ENCODE measurements at places on chromosomes 2 and 18.

DNA sequence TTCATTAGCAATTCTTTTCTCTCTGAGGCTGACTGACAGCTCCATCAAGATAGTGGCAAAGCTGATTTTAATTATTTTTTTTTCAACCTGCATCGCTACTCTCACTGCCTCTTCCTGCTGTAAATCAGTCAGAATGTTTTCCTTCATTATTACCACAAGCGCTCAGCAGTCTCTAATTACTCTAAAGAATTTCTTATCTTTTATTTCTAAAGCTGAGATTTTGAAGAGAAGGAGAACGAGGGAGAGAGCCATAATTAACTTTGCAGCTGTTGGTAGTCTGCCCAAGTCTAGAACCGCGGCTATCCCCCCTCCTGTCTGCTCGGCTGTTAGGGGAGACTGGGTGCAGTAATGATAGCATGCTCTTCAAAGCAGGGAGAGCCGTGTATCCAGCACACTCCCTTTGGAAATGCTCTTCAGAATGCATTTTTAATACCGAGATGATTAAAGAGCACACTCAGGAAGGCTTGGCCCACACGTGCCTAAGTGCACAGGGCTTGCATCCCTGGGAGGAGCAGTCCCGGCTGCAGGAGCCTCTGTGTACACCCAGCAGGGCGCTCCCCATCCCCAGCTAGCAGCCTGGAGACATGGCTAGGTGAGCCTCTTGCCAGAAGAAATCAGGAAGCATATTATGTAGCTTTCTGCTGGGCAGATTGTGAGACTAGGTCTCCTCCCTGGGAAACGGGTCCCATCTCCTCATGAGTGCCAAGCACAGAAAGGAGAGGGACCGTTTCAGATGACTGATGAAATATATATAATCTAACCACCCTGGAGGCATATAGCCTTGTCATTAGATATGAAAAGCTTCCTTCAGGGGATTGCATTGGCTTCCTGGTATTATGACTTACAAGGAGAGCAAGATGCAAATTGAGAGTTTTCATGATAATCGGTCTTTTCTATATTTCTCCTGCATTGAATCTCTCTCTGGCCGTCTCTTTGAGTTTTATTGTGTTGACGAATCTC lies 555.2 kb downstream of the CMPK2 start:
- no peak for DNase-seq

DNA sequence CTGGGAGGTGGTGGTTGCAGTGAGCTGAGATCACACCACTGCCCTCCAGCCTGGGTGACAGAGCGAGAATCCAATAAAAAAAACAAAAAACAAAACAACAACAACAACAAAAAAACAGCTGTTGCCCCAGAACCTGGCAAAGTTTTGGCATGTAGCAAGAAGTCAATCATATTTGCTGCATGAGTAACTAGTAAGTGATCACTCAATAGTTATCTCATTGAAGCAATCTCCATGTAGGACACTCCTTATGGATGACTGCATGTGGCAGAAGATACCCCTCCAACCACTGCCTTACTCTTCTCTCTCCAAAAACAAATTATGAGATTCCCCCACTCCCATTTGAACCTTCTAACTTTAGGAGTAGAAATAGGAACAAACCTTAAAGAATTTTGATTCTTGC lies 113.7 kb downstream of the TTC27 start:
- DNase-seq = no peak

DNA sequence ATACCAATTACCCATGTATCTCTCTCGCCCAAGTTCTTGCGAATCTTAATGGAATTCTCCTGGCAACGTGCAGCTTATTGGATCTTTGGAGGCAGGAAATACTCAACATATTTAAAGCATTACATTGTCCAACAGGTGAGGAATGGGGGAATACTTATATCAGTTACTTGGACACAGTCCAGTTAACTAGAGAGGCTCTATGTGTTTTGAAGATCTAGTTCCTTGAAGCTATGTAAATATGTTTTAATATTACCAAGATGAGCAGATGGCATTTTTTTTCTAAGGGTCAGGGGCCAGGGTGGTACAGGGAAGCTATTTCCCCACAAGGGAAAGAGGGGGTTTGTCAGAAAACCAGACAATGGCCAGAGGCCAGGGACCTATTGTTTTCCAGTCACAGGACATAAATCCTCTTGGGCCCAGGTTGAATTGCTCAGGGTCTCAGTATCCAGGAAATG lies 26.8 kb upstream of the MC5R start:
- no peak for DNase-seq

DNA sequence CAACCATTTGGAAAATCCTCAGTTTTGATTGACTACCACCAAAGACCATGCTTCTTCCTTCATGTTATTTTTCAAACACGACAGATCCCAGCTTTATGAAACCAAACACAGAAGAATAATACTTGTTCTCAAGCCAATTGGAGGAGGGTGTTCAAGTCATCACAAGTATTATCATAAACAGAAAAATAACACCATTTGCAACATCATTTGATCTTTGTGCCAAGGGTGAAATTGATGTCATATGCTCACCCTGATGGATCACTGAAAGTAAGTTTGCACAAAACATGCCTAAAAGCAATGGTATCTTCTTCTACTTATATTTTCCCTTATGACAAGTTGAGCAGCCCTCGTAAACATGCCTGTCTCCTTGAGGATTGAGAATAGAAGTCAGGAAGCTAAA lies 448.0 kb upstream of the ZEB2 start:
- no peak for DNase-seq

- DNase-seq = no peak
Measured at GRCh38 chr18:6741232-6741663, 11.7 kb downstream of the ARHGAP28 start.

- DNase-seq = no peak
Measured at GRCh38 chr2:237911363-237912017, 52.1 kb downstream of the RAMP1 start.

GRCh38 chr2:43764086-43764705 lies 9.6 kb upstream of the DYNC2LI1 start:
- DNase-seq = no peak

GRCh38 chr2:25303633-25304236 lies 38.0 kb downstream of the DNMT3A start:
- no peak for DNase-seq

- no peak for DNase-seq
Measured at GRCh38 chr18:75130591-75131328, 78.2 kb downstream of the PTGR3 start.

GRCh38 chr2:95231723-95232122 lies 24.4 kb downstream of the ZNF892 start:
- peak; percentile 65 for DNase-seq

DNA sequence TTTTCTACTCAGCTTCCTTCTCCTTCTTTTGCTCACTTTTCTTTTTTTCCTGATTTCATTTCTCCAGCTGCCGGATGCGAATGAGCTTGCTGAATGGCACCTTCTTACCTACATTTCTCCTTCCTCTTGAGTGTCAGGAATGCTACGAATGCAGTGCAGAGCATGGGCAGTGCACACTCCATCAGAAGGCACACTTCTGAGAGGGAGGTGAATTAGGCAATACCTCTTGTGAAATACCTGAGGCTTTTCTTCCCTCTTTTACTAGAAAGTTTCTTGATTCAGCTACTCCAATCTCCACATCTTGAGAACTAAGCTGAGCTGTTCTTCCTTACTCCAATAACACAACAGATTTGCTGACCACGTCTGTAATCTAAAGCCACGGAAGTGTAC lies 51.1 kb downstream of the PLEKHM3 start:
- DNase-seq = no peak

- no peak for DNase-seq
Measured at GRCh38 chr18:42412896-42413295, 457.9 kb downstream of the PIK3C3 start.

DNA sequence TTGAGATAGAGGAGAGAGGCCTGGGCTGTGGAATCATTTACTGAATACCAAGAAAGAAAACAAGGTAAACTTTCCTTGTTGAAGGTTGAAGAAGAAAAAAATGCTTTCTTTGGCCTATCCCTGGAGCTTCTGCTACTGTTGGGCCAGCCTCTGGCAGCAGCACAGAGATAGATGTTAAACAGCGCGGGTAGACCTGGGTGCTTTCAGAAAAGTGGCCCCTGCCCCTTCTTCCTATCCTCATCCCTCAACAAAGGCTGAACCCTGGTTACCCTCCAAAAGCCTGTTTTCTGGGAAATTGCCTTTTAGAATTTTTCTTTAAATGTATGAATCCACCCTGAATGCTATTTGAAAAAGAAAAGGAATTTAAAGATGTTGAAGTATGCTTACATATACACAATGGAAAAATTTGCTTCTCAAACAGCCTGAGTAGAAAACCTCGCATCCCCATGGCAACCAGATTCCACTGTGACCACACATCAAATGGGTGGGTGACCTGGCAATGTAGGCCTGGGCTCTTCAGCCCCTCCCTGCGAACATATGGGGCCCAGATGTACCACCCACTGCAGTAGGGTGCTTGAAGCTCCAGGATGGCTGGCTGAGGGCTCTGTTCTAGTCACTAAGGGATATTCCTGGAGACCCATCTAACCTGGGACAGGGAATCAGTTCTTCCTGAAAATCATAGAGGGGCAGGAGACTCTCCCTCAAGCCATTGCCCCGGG lies 23.4 kb upstream of the CHRNA1 start:
- DNase-seq = peak; percentile 40

GRCh38 chr2:68031542-68032160 lies 31.2 kb downstream of the C1D start:
- DNase-seq = no peak

DNA sequence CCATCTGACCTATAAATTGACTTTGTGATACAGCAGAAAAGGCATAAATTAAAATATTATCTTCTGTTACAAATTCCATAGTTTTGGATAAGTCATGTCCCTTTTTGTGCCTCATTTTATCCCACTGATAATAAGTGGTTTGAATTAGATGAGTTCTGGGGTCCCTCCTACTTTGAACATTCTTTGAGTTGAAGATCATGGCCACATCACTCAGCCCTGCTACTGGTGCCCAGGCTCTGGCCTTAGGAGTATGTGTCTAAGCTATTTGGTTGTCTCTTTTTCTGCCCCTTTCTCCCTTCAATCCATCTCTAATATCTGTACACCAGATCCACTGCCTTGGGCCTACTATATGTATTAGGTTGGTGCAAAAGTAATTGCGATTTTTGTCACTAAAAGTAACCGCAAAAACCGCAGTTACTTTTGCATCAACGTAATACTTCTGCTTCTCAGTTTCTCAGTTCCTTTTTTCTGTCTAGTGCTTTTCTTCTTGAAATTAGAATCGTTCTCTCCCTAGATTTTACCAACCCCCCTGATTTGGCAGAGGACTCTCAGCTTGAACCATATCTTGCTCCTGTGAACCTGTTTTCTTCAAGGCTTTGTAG lies 362.5 kb upstream of the TNP1 start:
- DNase-seq = no peak

GRCh38 chr2:193279361-193279760 lies 1084.6 kb upstream of the TMEFF2 start:
- DNase-seq = no peak

GRCh38 chr18:45174629-45175136 lies 440.6 kb upstream of the SLC14A2 start:
- DNase-seq = no peak

GRCh38 chr2:85838641-85839040 lies 50.1 kb downstream of the ST3GAL5 start:
- no peak for DNase-seq

- no peak for DNase-seq
Measured at GRCh38 chr2:174881678-174882077, 117.4 kb upstream of the CHRNA1 start.

- no peak for DNase-seq
Measured at GRCh38 chr2:136248242-136248641, 130.3 kb upstream of the CXCR4 start.

GRCh38 chr2:177783835-177784744 lies 288.5 kb downstream of the PDE11A start:
- no peak for DNase-seq

DNA sequence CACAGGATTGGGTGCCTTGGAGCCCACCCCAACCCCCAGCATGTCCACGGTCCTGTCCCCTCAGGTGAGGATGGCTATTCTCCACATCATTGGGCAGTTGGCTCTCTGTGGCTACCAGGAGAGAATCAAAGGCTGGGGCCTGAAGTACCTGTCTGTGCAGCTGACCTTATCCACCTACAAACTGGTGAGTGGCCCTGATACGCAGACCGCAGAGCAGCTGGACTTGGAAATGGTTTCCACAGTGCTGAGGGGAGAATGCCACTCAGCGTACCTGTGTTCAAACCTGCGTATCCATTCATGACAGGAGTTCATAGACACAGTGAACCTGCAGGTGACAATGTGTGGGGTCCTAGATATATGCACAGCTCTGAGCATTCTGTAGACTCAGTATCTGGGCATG lies 21.6 kb downstream of the MROH2A start:
- no peak for DNase-seq

Data from dorsolateral prefrontal cortex (tissue), 122 donors.